Stimulated activated CD4-positive, alpha-beta T cell treated with anti-CD3 and anti-CD28 coated beads, Interleukin-1b, Interleukin-23, amount 100 ng/mL, for 1 hour (primary cell): ENCODE measurements at places on chromosomes 3 and 15.

GRCh38 chr3:42655980-42656679, 2.6 kb downstream of the ZBTB47 start:
- no peak for DNase-seq

DNA sequence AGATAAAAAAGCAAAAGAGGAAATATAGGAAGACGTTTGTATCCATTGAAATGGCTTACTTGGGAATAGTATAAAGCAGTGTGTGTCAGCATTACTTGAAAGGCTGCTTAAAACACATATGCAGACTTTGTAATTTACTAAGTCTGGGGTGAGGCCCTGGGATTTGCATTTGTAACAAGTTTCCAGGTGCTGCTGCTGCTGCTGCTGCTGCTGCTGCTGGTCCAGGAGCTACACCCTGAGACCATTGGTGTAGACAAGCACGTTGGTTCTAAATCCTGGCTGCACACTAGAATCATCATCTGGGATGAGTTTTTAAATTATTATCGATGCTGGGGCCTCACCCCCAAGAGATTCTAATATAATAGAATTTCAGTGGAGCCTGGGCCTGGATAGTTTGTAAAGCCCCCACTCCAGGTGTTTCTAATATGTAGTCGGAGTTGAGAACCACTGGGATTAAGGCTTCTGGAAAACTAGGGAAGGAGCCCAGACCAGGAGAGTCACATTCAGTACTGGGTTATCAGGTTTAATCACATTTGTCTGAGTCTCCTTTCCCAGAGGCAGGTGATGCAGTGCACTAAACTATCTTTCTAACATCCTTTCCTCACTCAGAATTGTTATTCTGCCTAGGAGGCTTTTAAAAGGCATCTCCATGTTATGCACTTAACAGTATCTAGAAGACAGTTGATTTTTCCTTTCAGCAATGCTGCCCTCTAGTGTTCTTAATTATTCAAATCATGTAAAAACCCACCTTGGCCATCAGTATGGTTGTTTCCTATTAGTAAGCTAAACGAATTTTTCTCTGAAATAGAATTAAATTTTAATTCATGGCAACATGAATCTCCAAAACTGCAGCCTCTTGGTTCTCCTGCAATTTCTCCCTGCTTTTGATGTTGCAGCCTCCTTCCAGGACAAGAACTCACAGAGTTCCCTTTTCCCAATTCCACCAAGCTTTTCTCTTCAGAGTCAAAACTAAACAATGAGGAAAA, 45.4 kb downstream of the SSR3 start:
- DNase-seq = no peak

DNA sequence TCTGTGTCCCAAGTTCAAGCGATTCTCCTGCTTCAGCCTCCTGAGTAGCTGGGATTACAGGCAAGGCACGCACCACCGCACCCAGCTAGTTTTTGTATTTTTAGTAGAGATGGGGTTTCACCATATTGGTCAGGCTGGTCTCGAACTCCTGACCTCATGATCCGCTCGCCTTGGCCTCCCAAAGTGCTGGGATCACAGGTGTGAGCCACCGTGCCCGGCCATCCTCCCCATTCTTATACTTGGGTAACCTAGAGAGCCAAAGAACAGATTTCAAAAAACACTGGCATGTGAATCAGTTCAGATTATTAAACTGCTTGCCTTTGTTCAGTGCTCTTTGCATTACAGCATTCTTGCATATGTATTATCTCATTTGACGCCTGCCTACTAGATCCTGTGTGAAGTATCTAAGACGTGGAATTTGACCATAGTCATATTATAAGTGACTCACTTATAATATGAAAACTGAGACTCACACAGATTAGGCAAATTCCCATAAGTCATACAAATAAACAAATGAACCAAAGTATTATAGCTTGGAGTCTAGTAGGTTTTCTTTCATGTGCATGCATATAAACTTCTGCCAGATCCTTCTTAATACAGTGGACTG, 123.5 kb downstream of the UNC13C start:
- no peak for DNase-seq

GRCh38 chr15:90650117-90650955, 66.8 kb upstream of the BLM start:
- DNase-seq = no peak

GRCh38 chr3:125125821-125126245, 70.0 kb upstream of the HEG1 start:
- no peak for DNase-seq

DNA sequence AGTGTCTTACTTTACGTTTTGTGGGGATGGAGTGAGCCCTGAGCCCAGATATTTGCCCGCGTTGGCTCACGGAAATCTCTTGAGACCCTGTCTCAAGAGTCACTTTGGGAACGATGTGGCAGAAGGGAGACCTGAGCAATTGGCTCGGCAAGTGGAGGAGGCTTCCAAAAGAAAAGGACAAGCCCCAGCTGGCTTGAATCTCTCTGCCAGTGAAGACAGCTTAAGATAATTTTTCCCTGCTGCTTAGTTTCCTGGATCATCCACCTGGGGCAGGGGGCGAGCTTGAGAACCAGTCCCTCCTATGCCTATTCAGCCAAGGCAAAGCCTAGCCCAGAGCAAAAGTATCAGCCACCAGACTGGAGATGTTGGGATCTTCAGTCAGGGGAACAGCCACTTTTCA, 708 bp downstream of the SEC22A start:
- DNase-seq = no peak

- no peak for DNase-seq
Observed at GRCh38 chr3:70849911-70850699, 537.7 kb upstream of the MDFIC2 start.

- DNase-seq = no peak
Observed at GRCh38 chr3:13235897-13236296, 162.7 kb upstream of the IQSEC1 start.

DNA sequence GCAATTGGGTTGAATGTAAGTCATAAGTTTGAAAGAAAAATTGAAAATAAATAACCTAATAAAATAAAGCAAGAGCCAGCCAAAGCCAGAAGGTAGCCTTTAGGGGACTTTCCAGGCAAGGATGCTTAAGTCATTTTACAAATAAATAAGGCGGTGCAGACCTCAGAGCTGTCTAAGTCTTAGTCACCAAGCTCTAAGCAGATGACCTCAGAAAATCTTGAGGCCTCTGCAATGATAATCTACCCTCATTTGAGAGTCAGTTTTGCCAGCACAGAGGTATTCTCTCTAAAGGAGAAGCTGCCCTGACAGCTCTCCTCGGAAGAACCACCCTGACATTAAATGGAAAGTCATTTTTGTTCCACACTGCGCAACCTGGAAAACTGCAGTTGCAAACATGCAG, 113.9 kb downstream of the OXNAD1 start:
- DNase-seq = no peak

- DNase-seq = no peak
Observed at GRCh38 chr15:36406911-36407310, 172.5 kb upstream of the CDIN1 start.

DNA sequence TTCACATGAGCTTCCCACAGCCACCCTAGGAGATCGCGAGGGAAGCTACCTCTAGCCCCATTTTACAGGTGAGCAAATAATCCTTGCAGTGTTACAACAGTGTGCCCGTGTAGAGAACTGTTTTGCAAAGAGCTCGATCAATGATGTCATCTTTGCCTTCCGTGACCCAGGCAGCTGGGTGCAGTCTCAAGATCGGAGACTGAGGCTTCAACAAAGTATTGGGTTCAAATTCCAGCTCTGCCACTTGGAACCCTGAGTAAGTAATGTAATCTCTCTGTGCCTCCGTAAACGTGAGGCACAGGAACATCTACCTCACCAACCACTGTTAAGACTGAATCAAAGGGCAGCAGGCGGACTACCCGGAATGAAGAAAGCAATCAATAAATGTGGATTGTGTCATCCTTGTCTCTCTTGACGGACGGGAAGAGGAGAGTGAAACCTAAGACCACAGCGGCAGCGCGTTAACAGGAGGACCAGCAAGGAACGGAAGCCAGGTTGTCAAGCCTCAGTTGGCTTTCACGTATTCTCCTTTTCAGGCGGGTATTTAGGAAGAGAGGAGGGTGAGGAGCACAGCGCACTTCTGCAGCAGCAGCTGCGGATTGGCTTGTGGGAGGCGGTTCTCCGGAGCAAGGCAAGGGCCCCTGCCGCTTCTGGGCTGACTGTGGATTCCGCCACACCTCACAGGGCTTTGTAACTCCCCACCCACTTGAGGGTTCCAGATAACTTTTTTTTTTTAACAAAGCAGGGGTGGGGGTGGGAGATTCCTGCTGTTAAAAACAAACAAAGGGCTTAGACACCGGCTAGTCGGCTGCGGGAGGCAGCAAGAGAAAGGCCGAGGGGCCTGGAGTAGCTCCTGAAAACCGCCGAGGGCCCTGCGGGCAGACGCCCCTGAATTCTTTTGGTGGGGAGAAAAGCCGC, 1.5 kb upstream of the SMAD3 start:
- DNase-seq = no peak

GRCh38 chr3:125120379-125121122, 64.8 kb upstream of the HEG1 start:
- DNase-seq = no peak

GRCh38 chr3:117589454-117589853, 879.9 kb downstream of the TUSC7 start:
- DNase-seq = no peak

DNA sequence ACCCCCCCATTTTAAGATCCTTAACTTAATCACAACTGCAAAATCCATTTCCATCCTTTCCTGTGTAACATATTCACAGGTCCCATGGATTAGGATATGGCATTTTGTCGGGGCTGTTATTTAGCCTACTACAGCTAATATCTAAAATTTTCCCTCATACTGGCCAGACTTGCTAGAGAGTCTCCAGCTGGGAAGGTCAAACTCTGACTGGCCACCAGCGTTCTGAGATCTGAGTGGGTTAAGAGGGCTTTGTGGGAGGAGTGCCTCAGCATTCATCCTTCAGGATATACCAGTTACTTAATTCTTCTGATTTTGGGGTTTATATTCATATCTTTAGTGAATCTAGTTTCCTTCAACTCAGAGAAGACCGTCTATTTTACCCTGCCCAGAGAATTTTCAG, 17.7 kb downstream of the TM4SF18 start:
- no peak for DNase-seq

DNA sequence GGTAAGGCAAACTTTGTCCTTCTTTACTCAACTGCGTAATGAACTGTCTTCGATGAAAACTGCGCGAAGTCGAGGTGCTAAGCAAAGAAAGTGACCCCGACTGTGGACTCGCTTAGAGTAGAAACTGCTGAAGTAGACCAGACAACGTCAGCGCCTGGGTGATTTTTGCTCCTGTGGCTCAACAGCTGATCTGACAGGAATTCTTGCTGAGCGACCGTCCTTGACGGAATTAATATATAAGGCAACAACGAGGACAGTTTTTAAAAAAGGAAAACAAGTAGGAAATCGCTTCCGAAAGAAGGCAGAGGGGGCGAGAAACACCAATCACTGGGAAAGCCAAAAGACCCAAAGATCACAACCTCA, 541 bp downstream of the RPS27L start:
- no peak for DNase-seq

- no peak for DNase-seq
Observed at GRCh38 chr3:170024581-170024980, 13.2 kb upstream of the GPR160 start.

DNA sequence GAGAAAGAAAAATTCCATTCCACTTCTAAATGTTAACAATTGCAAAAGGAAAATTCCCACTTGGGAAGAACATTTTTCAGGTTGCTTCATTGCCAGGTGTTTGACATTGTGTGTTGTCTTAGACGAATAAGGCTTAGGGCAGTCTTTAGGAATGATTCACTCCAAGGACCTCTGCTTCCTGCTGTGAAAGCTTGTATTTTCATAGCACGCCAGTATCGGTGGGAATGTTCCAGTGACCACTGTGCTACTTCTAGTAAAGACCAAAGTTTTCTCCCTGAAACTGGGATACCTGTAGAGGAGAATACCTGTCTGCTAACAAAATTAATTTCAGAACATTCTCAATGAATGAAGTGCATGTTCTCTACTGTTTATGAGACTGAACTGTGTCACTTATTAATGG, 64.1 kb downstream of the CDIN1 start:
- no peak for DNase-seq

GRCh38 chr3:105345156-105345555, 21.6 kb upstream of the ALCAM start:
- no peak for DNase-seq

GRCh38 chr15:48185529-48185928, 5.9 kb upstream of the CTXN2 start:
- DNase-seq = no peak
